ENCODE measurements at places on chromosomes 2 and 18.

DNA sequence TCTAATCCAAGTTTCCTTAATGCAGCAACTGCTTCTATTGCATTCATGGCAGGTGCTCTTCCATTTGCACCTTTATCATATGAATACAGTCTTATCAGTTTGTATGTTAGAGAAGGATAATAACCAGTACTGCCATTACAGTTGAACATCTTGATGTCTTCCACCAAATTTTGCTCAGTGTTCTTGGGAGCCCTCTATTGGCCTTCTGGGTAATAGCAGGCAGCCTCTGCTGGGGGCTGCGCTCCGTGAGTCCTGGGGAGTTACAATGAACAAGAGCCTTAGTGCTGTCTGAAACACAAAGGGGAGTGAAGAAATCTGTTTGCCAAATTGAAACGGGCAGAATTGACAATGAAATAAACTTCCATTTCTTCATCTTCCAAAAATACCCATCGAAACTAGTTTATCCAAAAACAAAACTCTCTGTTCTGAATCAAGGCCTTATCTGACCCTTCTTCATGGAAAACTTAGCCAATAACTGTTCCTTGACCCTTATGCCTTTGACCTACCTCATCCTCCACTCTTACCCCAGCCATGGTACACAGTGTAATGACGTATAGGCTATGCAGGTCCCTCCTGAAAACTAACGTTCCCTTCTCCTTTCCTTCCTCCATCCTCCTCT is 79.9 kb downstream of the ALK start:
- peak; percentile 2 for DNase-seq

- no peak for DNase-seq
Measured at GRCh38 chr18:25518716-25519053, 166.7 kb upstream of the ZNF521 start.

GRCh38 chr2:197993363-197993762 is 189.0 kb downstream of the PLCL1 start:
- no peak for DNase-seq

- DNase-seq, result no peak
Measured at GRCh38 chr2:97764559-97765263, 51.3 kb downstream of the ZAP70 start.

GRCh38 chr2:74628538-74629105 is 19.5 kb downstream of the M1AP start:
- no peak for DNase-seq

GRCh38 chr2:205902041-205902899 is 183.7 kb downstream of the INO80D start:
- DNase-seq, result no peak

DNA sequence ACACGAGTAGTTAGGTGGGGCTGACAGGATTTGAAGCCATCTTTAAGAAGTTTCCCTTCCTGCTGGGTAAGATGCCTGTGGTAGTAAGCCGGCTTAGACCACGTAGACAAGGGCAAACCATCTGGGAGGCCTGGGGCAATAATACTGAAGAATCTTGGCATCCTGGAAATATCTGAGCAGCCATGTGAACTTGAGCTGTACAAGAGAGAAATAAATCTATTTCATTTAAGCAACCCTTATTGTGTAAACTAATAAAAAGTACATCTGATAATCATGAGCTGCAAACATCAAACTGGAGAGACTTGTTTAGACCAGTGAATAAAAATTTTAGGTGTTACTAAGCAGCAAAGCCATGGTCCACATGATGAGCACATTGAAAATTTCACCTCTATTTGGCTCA is 11.4 kb upstream of the CETN1 start:
- no peak for DNase-seq

DNA sequence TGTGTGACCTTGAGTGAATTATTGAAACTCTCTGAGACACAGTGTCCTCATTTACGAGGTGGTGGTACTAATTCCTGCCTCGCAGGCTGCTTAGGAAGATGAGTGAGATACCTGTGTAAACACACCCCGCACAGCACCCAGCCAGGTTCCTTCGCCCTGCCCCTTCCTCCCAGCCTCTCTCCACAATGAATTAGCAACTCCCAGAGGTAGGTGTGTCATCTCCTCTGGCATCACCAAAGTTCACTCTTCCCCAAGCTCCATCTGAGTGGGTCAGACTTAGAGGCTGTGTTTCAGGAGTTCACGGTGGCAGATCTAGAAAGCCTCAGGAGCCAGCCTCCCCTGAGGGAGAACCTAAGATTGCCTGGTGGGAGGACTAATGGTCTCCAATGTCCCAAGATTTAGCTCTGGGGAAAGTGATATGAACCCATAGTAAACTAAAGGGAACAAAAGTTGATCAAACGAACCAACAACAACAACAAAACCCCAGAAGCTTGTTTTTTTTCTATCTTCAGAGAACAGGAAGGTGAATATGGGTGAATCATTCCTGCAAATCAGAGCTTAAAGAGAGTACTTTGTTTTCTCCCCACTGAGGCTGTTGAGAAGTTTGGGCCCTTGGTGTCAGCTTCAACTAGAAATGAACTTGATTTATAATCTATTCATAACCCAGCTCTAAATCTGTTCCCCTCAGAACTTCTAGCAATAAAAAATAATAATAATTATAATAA is 44.4 kb upstream of the NRP2 start:
- no peak for DNase-seq

GRCh38 chr2:190812506-190813294 is 67.9 kb upstream of the GLS start:
- DNase-seq, result no peak

DNA sequence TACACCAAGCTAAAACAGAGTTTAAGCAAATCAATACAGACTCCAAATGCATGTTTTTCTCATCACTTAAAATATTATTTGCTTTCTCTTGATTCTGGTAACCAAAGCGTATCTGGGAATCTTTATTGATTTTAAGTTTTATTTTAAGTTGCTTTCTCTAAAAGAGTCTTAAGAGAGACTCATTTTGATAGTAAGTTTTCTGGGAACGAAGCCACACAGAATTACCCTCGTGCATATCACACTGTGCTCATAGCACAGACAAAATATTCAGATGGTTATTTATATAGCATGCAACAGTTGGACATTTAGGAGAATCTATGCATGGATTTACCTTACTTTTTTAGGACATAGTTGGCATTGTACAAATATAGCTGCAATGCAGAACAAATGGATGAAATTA is 597.5 kb upstream of the NRXN1 start:
- DNase-seq, result no peak

- DNase-seq, result no peak
Measured at GRCh38 chr18:30376515-30376914, 666.0 kb downstream of the DSC3 start.
